ENCODE measurements at places on chromosomes 16 and 17.

DNA sequence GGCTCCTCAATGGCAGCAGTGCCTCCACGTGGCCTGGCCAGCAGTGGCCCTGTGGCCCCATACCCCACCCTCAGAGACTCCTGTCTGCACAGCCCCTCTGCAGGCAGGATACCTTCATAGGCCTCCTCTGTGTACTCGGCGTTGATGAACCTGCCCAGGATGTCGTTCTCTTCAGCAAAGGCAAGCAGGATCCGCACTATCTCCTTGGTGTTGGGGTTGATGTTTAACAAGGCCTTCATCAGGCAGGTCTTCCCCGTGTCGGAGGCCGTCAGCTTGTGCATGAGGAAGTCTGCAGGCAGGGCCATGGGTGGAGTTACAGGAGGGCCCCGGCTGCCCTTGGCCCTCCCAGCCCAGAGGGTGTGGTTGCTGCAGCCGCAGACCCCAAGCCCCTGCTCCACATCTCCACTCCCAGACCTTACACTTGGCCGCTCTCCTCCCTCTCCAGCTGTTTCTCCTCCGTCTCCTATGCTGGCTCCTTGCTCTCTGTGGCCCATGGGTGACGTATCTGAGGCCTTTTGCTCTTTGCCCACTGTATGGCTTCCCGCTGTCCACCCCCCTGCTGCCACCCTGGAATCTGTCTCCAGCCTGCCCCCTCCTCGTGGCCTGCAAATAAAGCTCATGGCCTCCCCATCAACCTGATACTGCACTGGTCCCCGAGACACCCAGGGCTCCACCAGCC, 15.1 kb downstream of the TRPV3 start:
- DNase-seq = no peak

GRCh38 chr16:3112058-3112880, at the start of gene ZNF205:
ZNF205 (plus strand) TSS chr16:3112586; CDS start chr16:3113431, 845 bp downstream.
- peak; percentile 75 for DNase-seq

GRCh38 chr16:82629441-82630027, 2.8 kb downstream of the CDH13 start:
- DNase-seq = peak; percentile 93

GRCh38 chr17:17741349-17742023, 60.2 kb downstream of the RAI1 start:
- DNase-seq = no peak

- no peak for DNase-seq
Measured at GRCh38 chr17:64564098-64564497, 57.3 kb downstream of the CEP95 start.

DNA sequence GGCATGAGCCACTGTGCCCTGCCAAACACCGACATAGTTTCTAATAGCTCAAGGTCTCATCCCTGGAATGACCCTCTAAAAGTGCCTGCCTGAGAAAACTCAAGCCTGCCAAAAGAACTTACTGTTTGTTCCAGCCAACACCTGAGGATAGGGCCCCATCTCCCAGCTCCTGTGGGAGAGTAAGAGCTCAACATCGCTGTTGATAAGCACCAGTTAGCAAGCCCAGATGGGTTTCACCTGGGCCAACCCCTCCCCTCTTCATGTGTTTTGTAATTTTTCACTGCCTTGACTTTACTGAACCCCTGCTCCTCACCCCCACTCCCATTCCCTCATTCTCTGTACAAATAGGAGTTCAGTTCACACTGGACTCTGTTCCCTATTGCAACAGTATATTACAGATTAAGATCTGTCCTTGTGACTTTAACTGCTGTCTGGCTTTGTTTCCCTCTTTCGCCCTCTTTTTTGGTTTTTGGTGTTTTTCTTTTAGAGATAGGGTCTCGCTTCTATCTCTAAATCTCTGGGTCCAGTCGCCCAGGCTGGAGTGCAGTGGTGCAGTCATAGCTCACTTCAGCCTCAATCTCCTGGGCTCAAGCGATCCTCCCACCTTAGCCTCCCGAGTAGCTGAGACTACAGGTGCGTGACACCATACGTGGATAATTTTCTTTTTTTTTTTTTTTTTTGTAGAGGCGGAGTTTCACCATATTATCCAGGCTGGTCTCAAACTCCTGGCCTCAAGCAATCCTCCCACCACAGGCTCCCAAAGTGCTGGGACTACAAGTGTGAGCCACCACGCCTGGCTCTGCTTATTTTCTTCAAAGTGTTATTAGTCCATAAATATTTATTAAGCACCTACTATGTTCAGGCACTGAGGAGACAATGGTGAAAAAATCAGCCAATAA, 12.3 kb downstream of the NUPR1 start:
- DNase-seq = no peak

- DNase-seq = no peak
Measured at GRCh38 chr17:83013779-83014117, 65.7 kb upstream of the METRNL start.

DNA sequence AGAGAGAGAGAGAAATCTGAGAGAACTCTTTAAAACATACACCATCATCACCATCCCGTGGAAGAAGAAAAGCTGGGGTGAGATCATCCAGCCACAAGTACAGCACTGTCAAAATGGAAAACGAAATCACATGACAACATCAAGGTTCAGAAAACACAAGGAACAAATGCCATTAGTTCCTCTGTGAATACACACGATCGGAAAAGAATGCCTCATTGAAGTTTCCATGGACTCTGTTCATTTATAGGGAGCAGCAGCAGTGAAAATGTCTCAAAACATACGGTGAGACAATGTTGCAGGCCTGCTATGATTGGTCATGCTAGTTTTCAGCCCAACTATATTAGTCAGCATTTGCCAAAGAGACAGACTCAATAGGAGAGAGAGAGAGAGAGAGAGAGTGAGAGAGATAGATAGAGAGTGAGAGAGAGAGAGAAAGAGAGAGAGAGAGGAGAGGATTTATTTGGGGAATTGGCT, 4.4 kb downstream of the CFAP97D1 start:
- DNase-seq = peak; percentile 64

GRCh38 chr17:16448490-16448889, 33.1 kb downstream of the TRPV2 start:
- DNase-seq = no peak

GRCh38 chr17:5418858-5419355, 555 bp downstream of the NUP88 start:
- DNase-seq = peak; percentile 35

DNA sequence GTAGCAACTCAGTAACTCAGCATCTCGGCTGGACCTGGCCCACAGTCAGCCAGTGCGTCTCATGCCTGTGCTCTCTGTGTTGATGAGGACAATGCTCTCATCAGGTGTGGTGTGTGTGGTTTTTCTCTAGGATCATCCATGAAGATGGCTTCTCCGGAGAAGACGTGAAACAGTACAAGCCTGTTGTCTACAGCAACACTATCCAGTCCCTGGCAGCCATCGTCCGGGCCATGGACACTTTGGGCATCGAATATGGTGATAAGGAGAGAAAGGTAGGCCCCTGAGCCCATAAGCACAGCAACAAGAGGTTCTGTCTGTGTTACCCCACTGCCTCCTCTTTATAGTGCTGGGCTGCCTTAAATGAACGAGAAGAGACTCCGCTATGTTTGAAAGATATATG, 84.5 kb downstream of the GNAO1 start:
- no peak for DNase-seq

DNA sequence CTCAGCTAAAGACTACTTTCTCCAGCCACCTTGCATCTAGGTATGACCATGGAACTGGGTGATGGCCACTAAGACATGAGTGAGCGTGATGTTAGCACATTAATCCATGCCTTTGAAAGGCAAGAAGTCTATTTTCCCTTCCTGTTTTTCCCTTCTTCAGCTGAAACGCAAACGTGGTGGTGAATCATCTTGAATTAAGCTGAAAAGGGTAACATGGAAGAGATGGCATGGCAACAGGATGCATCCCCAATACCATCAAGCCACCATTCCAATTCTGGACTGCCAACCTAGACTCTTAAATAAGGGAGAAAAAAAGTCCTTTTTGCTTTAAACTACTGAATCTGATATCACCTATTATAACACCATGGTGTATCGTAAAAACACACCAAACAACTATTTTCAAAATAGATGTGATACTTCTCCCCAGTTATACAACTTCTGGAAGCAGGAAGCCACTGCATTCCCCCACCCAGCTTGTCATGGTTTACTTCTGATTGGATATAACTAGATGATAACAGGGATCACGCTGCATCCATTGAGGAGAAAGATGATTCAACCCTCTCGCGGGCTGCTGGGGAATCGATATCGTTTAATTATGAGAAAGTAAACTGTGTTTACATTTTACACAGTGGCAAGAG, 368.6 kb downstream of the CDH13 start:
- peak; percentile 57 for DNase-seq
